LHCN-M2 (cell line): ENCODE measurements at places on chromosomes 7 and 10. TPM values are rescaled to one million over a fixed set of nuclear protein-coding genes. Genes with fewer than 3 reads are reported as not detected.

DNA sequence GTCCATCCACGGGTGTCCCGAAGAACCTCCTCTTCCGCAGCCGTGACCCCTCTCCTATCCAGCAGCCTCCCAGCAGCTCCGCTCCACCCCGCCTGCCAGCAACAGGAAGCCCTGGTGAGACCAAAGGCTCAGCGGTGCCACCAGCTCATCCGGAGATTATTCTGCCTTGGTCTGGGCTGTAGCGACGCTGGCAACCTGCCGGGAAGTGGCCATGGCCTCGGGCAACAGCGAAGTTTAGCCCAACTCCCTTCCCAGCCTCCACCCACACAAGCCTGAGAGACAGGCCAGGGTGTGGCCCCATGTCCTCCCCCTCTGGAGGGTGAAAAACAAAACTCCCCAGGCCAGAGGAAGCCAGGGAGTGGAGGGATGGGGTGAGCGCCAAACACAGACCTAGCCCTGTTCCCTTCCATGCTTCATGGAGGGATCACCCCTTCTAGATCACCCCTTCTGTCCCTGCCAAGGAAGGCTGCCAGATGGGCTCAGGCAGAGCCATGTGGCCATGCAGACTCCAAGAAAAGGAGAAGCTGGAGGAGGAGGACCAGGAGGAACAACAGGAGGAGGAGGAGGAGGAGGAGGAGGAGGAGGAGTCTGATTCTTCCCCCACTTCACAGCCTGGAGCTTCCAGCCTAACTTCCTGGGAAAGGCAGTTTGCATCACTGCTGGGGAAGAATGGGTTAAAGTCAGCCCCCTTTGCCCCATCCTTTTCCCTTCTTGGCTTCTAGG is 918 bp downstream of the CALHM2 start:
- peak; percentile 55 for DNase-seq

DNA sequence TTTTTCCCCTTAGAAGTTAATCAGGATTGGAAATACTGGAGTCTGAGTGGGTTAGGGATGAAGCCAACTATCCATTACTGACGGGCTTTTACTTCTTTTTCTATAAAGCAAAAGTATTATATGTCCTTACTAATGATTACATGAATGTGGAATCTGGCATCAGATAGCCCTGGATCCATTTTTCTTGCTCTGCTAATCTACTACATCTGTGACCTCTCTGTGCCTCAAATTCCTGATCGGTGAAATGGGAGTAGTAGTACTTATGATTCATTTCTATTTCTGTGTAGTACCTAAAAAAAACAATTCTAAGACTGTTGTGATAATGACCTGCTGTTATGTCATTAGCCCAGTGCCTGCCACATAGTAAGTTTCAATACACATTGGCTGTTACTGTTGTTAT is 621.6 kb downstream of the SORCS3 start:
- no peak for DNase-seq

GRCh38 chr7:129721068-129721467 is 109.5 kb downstream of the NRF1 start:
- DNase-seq: no peak

- peak; percentile 71 for DNase-seq
These were observed 185.3 kb upstream of the PCLO start for GRCh38 chr7:83347945-83348444.

Gene UPK3BL2
- 1.0 and 4.3 TPM in 2 replicates for total RNA-seq
